ENCODE measurements at places on chromosomes 1 and 21. TPM values are rescaled to one million over a fixed set of nuclear protein-coding genes. Genes with fewer than 3 reads are reported as not detected.

DNA sequence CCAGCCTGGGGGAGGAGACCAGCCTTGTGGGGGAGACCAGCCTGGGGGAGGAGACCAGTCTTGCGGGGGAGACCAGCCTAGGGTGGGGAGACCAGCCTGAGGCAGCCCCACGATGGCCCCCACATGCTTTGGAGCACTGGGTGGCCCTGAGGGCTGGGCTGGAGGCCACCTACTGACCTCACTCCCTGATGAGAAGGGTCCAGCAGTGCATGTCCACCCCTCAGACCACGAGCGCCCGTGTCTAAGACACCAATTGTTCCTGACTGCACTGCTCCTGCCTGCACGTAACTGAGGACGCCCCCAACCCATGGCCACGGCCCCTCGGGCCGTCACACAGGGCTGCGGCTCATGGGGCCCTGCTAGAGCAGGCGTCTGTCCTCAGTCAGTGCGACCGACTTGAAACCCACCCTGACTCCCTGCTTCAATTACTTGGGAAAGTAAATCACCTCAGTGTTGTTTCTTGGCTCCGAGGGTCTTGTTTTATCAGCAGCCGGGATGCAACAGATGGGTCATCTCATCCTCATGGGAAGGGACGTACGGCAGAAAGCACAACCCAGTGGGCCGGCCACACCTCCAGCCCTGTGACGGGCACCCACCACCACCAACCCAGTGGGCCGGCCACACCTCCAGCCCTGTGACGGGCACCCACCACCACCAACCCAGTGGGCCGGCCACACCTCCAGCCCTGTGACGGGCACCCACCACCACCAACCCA is at the start of gene SPATC1L:
Gene SPATC1L (minus strand): TSS at position 550 of the 715 bp plus-strand sequence. CDS start 1,643 bp downstream, outside the sequence.
- peak; percentile 78 for DNase-seq

Gene MROH9
- total RNA-seq, result not detected

DNA sequence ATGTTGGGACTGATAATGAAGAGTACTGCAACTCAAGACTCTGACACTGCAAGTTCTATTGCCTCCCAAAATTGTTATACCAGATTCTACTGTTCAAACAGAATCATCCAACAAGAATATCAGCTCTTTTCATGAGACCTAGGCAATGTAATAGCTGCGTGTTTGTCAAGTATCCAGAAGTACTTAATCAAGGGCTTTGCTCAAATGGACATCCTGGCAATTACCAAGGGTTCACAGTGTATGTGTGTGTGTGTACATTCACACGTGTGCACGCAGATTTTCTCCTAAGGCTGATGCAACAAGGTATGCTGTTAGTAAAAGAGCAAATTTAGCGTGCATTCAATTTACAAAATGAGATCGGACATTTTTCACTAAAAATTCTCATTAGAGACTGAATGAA is 174.6 kb downstream of the GABPA start:
- DNase-seq, result no peak

Gene LCE2A
- not detected for total RNA-seq

- DNase-seq, result no peak
These were observed 37.3 kb upstream of the CSF3R start for GRCh38 chr1:36520056-36520455.

- no peak for DNase-seq
These were observed 71.4 kb downstream of the ARHGEF16 start for GRCh38 chr1:3525551-3526482.

DNA sequence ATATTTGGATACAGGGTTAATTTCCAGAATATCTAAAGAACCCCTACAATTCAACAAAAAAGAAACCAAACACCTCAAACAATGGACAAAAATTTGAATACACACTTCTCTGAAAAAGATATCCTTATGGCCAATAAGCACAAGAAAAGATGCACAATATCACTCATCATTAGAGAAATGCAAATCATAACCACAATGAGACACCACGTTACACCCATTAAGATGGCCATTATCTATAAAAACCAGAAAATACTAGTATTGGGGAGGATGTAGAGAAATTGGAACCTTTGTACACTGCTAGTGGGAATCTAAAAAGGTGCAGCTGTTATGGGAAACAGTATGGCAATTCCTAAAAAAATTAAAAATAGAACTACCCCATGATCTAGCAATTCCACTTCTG is 4.9 kb downstream of the ADAM30 start:
- no peak for DNase-seq

GRCh38 chr1:98059620-98060019 is 138.8 kb upstream of the DPYD start:
- DNase-seq, result no peak

Gene PFKL
- 74.8 TPM for total RNA-seq

GRCh38 chr1:54132495-54132894 is 20.3 kb downstream of the CDCP2 start:
- no peak for DNase-seq

DNA sequence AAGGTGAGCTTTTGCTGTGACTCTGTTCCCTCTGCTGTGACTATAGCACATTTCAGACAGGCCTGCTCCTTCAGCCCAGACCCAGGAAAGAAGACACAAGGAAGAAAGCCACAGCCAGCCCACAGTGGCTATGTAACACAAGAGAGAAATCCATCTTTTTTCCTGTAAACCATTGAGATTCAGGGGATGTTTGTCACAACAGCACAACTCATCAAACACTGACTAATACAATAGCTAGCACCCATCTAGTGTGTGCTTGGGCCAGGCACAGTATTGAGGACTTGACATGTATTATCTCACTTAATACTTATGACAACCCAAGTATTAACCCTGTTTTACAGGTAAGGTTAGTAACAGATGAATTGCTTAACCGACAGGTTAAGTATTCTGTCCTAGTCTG is 29.8 kb downstream of the TAS1R2 start:
- no peak for DNase-seq

Gene MIXL1
- not detected for total RNA-seq

DNA sequence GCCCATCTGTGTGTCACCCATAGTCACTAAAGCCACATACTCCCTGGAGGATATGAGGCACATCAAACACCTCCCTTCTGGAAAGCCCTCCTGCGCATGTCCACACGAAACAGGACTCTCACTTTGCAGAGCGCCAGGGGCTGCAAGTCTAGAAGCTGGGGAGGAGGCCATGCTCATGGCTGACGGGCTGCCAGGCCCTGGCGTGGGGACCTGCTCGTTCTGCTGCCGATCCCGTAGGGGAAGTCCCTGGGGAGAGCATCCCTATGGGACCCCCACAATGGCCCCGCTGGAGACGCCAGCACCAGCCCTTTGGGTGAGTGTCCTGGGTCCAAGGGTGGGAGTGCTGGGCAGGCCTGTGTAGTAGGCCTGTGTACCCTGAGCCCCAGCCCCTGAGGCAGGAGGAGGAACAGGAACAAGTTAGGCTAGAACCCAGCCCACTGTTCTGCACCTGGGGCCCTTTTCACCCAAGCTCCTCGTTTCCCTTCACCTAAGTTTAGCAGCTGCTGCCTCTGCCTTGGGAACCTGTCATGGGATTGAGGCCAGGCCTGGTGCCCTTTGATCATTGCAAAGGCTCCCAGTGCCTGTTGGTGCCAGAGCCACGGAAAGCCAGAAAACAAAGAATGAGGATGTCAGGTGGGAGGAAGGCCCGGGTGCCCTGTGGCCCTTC is 9.9 kb downstream of the FAM3B start:
- no peak for DNase-seq

GRCh38 chr1:156765666-156766065 is 1.7 kb upstream of the PRCC start:
- no peak for DNase-seq

DNA sequence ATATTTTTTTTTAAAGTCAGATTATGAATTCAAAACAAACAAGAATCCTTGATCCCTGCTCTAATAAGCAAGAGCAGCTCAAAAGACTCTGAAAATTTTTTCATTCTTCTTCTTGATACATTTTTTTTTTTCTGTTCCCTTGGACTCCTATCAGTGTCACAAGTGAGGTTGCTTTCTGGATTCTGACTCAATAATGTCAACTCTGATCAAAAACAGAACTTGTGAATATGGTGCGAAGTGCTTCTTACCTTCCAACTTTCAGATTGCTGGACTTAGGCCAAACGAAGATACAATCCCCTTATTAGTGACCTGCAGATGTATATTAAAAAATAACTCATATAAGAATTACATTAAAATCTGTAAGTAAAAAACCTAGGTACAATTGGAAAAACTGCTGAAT is 136.1 kb downstream of the GPATCH2 start:
- DNase-seq, result no peak

Gene GOLT1A
- 2.1 TPM for total RNA-seq

GRCh38 chr1:243465738-243466137 is 209.9 kb downstream of the SDCCAG8 start:
- no peak for DNase-seq

DNA sequence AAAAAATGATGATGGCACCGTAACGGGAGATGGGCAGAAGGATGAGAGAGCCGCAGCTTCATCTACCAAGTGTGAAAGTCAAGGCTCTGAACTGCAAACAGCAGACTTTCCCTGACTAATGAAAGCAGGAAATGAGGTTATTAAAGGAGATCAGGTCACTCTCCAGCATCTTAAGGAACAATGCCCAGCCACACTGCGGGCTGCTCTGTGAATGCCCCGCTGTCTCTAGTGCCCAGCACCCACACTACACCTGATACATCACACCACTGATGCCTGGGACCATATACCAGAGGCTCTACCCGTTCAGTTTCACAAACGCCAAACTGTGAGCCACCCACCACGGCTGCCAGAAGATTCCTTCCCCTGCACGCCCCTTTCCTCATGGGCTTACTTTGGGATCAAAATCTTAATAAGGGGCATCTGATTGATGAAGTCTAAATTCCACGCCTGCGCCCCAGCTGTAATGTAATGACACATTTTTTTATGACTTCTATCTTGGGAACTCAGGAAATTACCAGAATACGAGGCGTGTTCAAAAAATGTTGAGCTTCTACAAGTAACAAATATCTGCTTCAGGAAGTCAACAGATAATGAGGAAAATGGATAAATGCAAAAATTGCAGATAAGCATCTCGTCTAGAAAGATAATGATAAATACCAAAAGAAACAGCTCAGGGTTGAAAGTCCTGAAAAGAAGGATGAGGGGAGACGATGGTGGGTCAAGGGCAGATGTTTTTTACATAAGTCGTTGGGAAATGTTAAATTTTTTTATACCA is 72.0 kb downstream of the MIS18A start:
- no peak for DNase-seq

GRCh38 chr1:85611425-85611824 is 30.9 kb downstream of the CCN1 start:
- no peak for DNase-seq

DNA sequence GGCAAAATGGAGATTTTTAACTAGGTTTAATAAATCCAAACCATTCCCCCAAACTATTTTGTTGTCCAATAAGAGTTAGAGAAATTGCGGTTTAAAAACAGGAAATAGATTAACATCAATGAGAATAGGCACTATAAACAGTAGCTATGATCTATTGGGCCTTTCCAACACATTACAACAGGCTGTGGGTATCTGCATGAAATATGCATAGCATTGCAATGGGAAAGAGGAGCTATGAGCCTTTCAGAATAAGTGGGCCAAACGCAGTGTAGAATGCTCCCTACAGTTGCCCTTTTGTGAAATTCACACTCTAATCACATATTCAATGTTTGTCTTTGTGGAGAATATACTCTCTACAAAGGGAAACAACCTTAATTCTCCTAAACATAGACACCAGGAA is 305.5 kb upstream of the PRMT6 start:
- no peak for DNase-seq

GRCh38 chr21:39849014-39849655 is 18.1 kb upstream of the PCP4 start:
- DNase-seq, result no peak

DNA sequence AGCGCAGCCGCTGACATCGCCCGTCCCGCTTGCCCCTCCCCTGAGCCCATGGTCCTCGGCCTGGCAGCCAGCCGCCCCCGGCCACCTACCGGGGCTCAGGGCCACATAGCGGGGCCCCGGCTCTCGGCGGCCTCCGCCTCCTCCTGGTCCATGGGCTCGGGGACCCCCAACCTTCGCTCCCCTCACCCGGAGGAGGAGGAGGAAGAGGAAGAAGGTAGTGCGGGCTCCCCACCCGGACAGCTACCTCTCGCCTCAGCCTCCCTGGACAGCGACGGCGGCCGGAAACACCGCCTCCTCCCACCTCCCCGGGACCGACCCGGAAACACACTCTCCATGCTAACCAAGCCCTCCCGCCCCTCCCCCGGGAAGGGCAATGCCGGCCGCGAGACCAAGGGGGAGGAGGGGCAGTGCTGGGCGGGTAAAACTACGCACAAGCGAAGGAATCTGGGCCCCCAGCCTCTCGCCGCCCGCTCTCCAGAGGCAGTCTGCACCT is at the start of gene KIAA0319L:
Gene KIAA0319L (minus strand): TSS at position 286 of the 493 bp plus-strand sequence. CDS start 2,912 bp downstream, outside the sequence.
- no peak for DNase-seq

Gene TSSK3
- total RNA-seq, result 0.79 TPM

Gene OR2AK2
- total RNA-seq, result not detected

Gene TNFRSF4
- 0.48 TPM for total RNA-seq

Gene TSPAN2
- 55.4 TPM for total RNA-seq

GRCh38 chr1:59947047-59947938 is 20.7 kb upstream of the CYP2J2 start:
- DNase-seq, result no peak

GRCh38 chr1:226574591-226575435 is 26.2 kb downstream of the STUM start:
- no peak for DNase-seq

Gene UMODL1
- total RNA-seq, result not detected

DNA sequence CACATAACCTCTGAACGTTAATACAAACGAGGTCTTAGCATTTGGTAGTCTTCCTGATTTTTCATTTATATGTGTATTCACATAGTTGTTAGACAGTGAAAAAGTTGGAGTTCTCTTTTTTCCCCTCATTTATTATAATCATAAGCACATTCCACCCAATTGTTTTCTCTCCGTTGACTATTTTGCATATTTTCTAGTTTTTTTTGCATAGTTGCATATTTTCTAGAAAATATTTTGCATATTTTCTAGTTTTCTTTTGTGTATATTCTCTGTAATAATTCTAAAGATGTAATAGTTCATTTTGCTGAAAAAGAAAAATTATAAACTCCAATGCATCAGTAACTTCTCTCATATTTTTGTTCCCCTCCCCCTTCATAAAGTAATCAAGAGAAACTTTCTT is 47.5 kb downstream of the FYB2 start:
- DNase-seq, result no peak

Gene SLC6A17
- total RNA-seq, result 0.05 TPM

DNA sequence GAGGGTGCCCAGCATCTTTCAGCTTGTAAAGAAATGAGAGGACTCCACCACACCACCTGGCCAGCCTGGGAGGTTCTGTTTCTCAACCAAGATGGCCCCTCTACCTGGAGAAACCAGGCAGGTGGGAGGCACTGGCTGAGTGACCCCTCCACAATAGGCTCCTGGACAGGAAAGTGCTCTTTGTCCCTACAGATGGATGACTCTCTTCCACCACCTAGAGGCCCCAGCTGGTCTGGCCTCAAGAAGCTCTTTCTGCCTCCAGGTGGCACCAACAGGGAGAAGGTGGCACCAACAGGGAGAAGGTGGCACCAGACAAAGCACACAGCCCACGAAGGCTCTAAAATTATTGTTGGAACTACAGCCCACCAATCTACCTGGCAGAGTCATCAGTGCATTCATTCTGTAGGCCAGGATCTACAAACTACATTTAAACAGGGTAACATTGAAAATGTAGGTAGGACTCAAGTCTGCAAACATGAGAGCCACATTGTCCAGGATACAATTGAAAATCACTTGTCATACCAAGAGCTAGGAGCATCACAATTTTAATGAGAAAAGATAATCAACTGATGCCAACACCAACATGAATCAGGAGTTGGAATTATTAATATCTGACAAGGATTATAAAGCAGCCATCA is 14.4 kb downstream of the TMPRSS3 start:
- DNase-seq, result no peak

- peak; percentile 86 for DNase-seq
These were observed 75.4 kb downstream of the ABCA4 start for GRCh38 chr1:94045465-94046056.

GRCh38 chr1:97331165-97331564 is 589.7 kb downstream of the DPYD start:
- DNase-seq, result no peak

Measured in urinary bladder (tissue), 4 donors.